ENCODE measurements at places on chromosomes 11 and 22.

DNA sequence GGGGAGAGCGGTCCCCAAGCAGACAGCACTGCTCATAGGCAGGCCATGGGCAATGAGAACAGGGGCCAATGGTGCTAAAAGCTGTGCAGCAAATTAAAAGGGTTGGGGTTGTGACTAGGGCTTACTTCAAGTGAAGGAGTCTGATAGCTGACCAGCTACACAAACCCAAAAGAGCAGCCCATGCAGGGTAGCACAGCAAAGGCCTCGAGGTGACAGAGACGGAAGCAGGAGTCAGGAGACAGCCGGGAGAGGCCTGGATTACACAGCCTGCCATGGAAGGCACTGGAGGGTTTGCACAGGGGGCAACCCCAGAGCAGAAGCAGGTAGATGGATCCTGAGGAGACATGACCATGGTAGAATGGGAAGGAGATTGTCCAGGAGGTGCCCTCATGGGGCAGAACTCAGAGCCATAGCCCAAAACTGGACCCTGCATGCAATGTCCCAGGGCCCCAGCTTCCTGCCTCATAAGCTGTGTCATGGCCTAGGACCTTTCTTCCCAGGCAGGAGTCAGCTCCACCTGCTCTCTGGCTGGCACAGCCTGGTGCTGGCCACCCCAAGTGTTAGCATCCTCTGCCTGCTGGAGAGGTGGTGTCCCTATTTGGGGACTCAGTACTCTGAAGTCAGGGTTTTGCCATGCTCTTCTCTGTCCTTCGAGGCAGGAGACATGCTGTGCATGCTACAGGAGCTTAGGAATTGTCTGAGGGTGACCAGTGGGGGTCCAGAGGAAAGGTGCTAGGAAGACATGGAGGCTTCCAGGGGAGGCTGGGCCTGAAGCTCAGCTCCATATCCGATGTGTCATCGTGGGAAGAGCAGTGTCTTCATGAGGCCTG lies 33.3 kb downstream of the RSPH14 start:
- no peak for DNase-seq

GRCh38 chr11:113267493-113267892 lies 46.9 kb upstream of the TTC12 start:
- no peak for DNase-seq

DNA sequence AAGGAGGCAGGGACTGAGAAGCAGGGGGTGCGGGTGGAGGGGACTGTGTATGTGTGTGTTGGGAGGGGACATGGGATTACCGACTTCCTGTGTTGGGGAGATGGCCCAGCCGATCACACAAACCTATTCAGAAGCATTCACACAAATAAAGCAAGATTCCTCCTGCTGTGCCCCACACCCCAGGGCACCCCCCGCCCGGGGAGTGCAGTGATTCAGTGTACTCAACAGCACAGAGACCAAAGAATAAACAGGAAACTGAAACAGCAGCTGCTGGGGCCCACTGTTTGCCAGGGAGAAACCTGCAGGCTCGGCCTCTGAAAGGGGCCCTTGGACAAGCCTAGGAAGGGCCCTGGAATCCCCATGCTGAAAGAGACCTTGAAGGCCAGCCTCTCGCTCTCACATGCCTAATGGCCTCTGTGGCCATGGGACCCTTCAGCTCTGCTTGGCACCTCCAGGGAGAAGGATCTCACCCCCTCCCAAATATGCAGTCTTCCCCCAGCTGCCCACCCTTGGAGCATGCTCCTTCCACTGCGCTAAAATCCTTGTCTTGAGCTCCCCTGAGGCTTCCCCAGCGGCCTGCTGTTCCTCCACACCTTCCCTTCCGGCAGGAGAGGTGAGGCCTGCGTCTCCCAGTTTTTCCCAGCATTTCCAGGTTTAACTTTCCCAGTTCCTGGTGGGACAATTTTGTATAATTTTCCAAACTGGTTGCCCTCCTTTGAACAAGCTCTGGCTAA lies 72.9 kb downstream of the CSNK2A3 start:
- no peak for DNase-seq

DNA sequence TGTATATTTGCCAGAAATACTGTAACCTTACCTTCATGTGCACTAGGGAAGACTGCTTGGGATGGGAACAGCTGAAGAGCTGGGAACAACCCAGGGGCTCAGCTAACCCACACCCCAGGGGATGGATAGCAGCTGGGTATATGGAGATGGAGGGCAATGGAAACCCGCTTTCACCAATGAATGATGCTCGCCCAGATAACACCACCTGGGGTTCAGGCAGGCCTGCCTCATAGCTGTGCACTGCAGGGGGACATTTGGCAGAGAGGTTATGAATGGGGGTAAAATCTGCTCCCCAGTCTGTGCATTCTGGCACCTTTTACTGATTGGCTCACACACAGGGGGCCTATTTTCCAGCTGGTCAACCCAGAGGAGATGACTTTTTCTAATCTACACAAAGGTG lies 170.7 kb downstream of the CHST1 start:
- no peak for DNase-seq

DNA sequence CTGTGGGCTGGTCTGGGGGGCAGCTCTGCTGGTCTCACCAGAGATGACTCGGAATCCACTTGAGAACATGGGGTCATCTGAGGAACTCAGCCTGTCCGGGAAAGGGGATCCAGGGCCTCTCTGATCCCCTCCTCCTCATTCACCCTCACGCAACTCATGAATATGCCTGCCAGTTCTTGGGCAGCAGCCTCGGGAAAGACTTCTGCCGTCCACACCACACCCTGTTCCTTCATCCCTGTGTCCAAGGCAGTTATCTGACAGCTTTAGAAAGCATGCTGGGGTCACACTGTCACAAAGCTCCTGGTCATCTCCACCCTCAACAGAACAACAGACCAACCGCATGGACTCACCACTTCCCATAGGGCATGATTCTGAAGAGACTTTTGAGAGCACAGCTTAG lies 88.3 kb downstream of the AMOTL1 start:
- no peak for DNase-seq

GRCh38 chr22:22877523-22878210 lies 9.9 kb upstream of the IGLL5 start:
- DNase-seq = no peak

DNA sequence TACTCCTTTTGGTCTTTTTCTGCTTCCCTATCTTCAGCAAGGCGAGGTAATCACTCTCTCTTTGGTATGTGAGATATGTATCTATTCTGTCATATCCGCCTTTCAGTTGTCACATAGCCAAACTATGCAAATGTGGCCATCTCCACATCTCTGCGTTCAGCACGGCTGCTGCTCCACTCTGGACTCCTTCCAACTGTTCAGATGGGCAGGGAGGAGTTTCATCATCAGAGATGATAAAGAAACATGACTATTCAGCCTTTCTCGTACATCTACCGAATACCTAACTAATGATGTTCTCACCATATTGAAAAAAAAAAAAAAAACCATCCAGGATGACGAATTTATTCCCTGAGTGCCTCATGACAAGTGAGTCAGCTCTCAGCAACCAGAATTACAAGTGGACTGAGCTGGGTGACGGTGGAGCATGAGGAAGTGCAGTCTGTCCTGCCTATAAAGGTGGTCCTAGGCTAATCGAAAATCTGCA lies 899.6 kb downstream of the OPCML start:
- peak; percentile 99 for DNase-seq

Data from HS-5 (cell line).